HFFc6 (cell line): ENCODE measurements at places on chromosomes 1 and 21.

DNA sequence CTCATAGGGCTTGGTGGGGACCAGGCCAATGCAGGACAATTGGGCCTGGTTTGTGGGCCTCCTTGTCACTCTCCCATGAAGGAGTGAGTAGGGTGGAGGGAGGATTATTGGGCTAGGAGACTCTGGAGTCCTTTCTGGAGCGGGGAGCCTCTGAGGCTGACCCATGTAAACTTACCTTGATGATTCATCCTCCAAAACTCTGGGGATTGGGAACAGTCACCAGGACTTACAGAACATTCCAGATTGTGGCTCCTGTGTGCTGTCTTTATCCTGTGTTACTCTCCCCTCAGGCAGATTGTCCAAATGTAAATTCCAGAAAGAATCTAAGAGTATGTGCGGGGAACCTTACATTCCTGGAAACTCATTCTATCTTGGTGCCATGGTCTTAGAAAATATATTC is 197.6 kb downstream of the CAMTA1 start:
- DNase-seq, result no peak

DNA sequence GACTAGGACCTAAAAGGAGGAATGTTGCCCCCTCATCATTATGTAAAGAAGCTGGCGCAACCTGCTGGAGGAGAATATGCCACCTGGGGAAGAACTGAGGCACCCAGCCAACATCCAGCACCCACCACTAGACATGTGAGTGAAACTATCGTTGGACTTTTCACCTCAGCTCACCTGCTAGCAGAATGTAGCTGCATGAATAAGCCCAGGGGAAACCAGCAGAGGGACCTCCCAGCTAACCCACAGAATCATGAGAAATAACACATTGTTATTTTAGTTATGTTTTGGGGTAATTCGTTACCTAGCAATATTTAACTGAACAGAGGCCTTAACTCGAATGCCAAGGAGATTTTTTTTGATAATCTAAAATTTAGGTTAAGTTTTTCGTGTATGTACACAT is 542.5 kb upstream of the DAB1 start:
- no peak for DNase-seq

DNA sequence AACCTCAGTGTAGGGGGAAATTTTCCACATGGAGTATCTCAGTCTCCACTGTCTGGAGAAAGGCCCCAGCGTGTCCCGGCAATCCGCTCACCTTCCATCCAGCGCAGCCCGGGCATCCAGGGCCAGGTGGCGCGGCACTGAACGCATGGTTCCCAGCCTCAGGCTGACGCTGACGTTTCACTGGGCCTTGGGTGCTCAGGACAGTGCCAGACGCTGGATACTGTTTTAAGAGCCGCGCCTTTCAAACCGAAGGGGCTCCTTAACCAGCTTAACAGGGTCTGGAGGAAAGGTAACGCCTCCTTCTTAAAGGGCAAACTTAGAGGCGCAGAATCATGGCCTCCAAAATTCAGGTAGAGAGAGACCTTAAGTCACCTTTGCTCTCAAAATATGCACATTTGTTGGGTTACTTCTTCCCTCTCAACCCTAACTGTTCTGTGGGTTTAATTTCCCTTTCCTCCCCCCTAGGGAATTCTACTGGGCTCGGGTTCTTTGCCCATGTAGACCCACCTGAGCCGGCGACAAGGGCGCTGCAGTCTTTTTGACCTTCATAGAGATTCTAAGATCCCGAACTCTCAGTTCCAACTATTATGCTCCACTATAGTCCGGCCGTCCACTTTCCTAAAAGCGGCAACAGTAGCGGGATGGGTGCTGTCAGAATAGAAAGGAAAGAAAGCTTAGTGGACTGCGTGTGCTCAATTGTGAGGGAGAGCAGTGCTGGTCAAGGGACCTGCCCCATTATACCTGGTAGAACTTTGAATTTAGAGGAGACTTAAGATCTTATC is 3.5 kb upstream of the LHX9 start:
- DNase-seq, result no peak

DNA sequence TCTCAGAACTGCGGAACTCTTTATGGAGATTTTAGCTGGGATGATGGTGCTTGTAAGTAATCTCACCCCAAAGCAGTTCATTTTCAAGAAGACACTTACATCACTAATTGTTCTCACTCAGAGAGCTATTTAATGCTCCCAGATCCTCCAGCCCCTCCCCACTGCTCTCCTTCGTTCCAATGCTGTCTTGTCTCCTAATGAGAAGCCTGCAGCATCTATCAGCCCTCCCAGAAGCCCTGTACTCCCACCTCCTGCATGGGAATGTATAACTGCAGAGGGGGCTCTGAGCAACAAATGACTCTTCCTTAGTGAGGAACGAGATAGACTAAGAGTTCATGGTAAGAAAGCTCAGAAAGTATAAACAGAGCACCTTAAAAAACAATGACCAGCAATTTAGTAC is 377.4 kb upstream of the RUNX1 start:
- DNase-seq, result no peak

DNA sequence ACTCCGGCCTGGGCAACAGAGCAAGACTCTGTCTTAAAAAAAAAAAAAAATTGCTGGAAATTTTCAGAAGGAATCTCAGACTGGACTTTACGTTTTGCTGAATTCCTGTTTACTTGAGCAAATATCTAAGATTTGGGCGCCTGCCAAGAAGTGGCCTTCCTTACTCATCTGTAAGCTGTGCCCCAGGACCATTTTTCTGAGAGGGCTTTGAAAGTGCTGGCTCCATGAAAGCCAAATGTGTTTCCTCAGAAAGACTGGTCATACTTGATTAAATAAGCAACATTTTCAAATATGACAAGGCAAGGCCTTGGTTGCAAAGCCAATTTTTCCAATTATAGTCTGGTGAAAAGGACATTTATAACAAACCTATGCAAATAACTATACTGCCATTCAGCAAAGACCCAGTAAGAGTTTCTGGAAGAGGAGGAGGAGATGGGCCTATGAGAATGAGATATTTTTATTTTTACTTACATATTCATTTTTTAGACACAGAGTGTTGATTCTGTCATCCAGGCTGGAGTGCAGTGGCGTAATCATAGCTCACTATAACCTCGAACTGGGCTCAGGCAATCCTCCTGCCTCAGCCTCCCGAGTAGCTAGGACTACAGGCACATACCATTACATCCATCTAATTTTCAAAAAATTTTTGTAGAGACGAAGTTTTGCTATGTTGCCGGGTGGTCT is 56.3 kb upstream of the HTR1D start:
- DNase-seq, result peak; percentile 84

- no peak for DNase-seq
Observed at GRCh38 chr21:37373539-37373938, 7.0 kb downstream of the DYRK1A start.

- DNase-seq, result no peak
Observed at GRCh38 chr1:197307551-197307950, 39.5 kb downstream of the CRB1 start.

DNA sequence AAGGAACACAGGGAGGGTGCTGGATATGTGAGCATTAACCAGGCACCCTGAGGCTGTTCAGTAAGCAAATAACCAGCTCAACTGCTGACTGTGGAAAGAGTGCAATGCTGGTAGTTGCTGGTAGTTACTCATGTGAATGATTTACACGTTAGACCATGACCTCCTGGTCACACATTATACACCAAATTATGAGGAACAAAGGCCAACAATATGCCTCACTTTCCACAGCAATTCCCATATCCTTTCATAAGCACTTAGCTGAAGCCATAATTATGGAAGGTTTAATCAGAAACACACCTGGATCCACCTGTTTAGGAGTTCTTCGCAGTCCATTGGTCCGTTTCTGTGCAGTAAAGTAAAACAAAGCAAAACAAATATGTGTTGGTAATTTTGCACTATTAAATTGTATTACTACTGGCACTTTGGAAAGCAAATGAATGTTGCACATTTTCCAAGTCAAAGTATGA is 281.8 kb downstream of the VAV3 start:
- DNase-seq, result no peak

DNA sequence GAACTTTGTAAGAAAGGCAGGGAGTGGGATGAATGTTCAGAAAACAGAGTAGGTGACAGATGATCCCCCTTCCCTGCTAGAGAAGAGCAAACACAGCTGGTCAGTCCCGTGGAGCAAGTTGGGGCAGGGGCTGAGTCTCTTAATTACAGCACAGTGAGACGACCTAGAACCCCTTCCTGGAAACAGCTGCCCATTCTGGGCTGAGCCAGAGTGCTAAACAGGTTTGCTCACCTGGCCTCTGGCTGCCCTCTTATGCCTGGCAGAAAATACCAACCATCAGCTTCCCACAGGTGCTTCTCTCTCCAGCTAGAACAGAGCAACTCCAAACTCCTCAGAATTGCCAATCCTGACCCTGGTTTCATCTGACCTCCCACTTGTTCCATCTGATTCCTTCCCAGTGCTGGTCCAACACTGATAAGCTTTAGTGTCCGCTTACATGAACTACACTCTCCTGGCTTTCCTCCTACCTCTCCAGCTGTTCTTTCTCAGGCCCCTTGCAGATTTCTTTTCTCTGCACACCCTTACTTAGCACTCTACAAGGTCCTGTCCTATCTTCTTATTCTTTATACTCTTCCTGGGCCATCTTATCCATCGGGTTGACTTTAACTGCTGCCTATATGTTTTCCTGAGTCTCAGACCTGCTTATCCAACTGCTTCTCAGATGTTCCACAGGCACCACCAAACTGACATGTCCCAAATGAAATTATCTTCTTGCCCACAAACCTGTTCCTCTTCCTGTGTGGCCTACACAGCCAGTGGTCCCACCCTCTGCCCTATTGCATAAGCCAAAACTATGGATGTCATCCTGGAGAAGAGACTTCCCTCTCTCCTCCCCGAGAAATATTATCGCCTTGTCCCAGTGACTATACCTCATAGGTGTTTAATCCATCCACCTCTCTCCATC is 22.6 kb upstream of the COL9A2 start:
- no peak for DNase-seq

DNA sequence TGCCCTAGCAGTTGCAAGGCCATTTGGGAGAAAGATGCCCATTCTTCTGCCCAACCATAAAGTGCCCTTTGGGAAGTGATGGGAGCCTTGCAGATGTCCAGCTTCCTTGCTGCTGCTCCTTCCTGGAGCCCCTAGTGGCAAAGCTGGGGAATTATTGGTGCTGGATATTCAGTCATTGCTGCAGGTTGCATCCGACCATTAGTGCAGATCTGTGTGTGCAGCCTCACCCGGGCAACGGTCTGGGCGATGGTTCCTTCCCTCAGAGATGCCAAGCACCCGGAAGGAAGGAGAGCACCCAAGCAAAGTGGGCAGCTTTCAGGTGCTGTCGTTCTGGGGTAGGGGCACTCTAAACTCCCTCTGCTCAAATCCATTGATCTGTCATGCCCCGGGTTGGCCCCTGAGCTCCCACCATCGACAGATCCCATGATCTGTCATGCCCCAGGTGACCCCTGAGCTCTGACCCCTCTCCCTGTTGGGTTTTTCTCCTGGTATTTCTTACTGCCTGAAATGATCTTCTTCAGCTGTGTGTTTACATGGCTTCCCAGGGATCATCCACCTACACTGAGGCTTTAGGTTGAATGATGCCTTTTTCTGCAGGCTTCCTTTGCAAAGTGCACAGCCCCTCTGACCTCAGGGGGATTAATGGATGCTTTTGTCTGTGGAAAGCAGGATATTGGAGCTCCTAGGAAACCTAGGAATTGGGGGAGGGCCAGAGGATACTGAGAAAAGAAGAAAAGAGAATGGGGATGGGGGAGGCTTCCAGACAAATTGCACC is 467.5 kb downstream of the PTPRU start:
- peak; percentile 57 for DNase-seq

GRCh38 chr21:44462834-44463200 is 7.5 kb downstream of the LRRC3 start:
- DNase-seq, result no peak

DNA sequence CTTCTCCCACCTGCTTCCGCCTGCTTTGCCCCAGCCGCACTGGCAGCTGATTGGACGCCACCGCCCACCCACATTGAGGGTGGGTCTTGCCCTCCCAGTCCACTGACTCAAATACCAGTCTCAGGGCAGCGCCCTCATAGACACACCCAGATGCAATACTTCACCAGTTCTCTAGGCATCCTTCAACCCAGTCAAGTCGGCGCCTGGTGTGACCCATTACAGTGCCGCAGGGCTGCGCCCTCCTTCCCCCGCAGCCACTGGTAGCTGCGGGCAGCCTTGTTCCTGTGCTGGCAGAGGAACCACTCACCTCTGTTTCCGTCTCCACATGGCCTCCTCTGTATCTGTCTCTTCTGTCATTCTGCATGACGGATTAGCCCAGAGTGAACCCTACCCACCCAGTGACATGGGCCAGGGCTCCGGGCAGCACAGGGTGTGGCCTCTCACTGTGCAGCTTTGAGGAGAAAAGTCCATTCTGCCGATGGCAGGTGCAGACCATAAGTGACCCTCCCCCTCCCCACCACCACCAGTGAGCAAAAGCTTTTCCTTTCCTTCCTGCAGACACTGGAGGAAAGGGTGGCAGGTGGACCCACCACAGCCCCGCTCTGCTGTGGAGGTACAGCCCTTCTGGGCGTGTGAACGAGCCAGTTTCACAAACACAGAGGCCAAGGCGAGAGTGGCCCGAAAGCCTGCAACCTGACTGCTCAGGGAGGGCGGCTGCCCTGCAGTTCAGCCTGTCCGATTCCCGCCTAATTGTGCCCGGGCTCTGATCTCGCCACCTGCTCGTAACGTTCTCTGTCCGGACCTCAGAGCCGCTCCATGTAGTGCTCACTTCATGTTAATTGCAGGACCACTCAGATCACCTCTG is 57.1 kb downstream of the FAAP20 start:
- no peak for DNase-seq

GRCh38 chr1:234250747-234251146 is 122.5 kb upstream of the COA6 start:
- DNase-seq, result no peak

GRCh38 chr1:58788259-58788658 is 4.4 kb upstream of the JUN start:
- DNase-seq, result no peak

DNA sequence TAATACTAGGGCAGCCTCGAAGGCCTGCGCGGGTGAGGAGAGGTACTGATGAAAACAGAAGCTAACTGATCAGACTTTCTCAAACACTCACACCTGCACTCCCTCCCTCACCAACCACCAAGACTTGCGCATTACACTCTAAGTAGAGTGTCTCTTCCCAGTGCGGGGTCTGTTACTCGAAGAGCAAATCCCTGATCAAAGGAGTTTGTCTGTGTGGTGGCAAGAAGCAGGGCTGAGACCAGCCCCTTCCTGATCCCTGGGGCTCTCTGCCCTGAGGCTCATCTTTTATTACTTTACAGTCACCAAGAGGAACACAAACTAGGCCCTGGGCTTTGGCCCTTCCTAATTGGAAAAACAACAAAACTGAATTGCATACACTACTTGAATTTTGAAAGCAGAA is 19.5 kb upstream of the TSNAX start:
- no peak for DNase-seq
